Stimulated activated CD8-positive, alpha-beta memory T cell treated with anti-CD3 and anti-CD28 coated beads, Interleukin-4, amount 100 ng/mL, for 24 hours (primary cell): ENCODE measurements at places on chromosomes 5 and 9.

GRCh38 chr9:107760469-107761242, 271.1 kb upstream of the KLF4 start:
- no peak for DNase-seq

- DNase-seq = no peak
These were observed 36.0 kb upstream of the CREBRF start for GRCh38 chr5:173020154-173020581.

DNA sequence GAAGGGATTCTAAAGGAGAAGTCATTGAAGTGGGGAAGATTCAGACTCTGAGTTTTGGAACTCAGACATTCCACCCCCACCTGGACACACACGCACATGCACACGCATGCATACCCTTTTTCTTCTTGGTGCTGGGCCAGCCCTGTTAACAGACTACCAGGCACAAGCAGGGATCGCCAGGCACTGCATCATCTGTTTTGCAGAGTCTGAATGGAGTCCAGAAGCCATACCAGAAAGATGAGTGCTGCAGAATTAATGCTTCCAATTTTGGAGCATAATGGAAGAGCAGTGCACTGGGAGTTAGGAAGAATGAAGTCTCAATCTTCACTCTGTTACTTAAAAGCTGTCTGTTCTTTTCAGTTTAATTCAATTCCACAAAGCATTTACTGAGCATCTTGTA, 95.5 kb downstream of the PDE8B start:
- DNase-seq = no peak

DNA sequence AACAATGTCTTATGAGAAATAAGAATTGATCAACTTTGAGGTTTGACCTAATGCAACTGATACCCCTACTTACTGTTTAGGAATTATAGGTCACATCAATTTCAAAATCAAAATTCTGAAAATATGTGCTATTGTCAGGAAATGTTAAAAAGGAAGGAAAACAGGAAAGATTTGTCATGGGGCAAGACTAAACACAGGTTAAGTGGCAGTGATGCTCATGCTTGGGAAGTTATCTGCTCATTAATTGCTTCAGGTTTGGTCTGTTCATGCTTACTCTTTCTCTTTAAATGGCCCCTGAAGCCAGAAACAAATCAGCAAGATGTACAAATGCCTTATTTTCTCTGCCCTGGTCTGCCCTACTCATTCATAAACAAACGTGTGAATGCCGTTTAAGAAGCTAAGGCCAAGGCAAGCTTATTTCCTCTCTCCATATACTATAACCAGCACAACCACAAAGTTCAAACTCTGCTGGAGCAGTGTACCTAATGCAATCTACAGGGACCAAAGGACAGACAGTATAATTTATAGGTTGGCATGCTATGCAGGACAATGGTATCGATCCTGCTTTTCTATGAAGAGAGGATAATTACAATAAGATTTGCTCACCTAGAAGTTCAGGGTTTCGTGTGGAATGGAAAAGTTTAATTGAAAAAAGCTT, 177.2 kb downstream of the GNAQ start:
- no peak for DNase-seq

- no peak for DNase-seq
These were observed 278.0 kb upstream of the NUDT12 start for GRCh38 chr5:103840600-103840999.

GRCh38 chr9:81028504-81028903, 660.8 kb downstream of the TLE1 start:
- DNase-seq = no peak

DNA sequence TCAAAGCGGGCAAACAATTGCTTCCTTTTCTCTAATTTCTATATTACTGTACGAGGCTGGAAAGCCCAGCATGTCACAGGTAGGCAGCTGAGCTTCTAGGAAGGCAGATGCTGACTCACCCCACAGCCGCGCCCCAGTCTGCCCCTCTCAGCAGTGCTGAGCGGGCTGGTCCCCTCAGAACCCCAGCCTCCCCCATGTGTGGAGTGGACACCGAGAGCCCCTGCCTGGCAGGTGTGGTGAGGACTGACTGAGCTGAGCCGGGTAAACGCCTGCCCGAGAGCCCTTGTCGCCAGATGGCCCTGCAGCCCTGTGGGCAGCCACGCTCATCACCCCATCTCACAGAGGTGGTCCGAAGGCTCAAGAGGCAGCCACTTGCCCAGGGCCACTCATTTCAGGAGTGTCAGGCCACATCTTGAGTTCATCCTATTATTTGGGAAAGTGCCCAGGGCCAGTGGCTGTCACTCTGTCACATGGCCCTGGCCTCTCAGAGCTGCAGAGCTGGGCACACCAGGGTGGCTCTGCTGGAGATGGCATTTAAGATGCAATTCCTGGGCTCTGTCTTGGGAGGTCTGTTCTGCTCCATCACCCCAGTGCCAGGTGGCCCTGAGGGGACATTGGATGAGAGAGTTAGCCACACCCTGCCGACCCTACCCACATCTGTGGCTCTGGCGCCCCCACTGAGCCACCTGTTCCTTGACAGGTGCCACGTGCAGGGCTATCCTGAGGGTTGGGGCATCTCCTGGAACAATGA, 12.4 kb downstream of the CARD19 start:
- no peak for DNase-seq

DNA sequence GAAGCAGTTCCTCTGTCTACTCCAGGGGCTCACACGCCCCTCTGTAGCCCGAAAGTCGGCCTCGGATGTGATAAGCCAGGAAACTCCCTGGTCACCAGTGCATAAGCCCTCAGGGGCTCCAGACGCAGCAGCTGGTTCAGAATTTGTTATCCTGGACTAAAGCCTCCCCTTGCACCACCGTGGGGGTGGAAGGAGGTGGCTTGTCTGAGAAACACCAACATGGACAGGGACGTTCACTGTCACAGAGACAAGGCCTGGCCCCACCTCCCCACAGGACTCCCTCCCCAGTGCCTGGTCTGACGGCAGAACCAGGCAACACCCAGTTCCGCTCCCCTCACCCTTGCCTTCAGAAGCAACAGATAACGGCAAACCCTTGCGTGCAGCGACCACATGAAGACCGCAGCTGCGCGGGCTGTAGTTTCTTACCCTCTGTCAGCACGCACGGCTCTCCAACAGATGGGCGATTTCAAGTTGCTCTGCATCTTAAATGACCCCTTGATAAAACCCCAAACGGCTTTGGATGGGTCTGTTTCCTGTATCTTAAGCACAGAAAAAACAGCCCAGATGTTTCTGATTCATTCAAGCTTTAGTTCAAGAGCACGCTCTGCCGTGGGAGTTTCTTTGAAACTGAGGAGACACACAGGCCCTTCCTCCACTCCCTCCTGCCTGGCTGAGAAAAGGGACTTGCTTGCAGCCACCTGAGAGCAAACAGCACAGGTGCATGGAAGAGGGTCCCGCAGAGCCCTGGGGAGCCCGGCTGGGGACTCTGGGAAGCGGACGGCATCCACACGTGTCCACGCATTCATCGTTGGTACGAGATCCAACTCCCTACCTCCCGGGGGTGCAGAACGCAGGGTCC, 44.7 kb upstream of the NKD2 start:
- peak; percentile 36 for DNase-seq

GRCh38 chr9:133919253-133920115, 72.6 kb downstream of the VAV2 start:
- DNase-seq = no peak

DNA sequence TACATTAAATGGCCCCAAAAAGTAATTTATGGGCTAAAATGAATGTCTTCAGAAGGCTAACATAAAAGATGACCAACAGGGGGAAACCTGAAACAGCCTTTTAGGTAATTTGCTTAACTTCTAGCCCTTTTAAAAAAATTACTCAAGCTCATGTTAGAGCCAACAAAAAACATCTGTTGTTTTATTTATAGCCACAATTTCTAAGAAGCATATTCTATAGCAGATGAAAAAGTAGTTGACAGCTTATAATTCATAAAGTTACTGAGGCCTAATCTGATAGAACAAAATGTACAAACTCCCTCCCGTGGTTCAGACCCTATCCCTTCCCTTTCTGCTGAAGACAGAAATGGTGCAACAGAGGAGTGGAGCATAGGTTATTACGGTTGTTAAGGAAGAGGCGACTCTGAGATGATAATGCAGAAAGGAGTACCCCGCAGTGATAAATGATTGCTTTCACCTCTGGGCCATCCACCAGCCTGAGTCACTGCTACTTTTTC, 46.1 kb downstream of the PIK3R1 start:
- no peak for DNase-seq

GRCh38 chr5:89686081-89686765, 723.3 kb downstream of the CETN3 start:
- DNase-seq = no peak

DNA sequence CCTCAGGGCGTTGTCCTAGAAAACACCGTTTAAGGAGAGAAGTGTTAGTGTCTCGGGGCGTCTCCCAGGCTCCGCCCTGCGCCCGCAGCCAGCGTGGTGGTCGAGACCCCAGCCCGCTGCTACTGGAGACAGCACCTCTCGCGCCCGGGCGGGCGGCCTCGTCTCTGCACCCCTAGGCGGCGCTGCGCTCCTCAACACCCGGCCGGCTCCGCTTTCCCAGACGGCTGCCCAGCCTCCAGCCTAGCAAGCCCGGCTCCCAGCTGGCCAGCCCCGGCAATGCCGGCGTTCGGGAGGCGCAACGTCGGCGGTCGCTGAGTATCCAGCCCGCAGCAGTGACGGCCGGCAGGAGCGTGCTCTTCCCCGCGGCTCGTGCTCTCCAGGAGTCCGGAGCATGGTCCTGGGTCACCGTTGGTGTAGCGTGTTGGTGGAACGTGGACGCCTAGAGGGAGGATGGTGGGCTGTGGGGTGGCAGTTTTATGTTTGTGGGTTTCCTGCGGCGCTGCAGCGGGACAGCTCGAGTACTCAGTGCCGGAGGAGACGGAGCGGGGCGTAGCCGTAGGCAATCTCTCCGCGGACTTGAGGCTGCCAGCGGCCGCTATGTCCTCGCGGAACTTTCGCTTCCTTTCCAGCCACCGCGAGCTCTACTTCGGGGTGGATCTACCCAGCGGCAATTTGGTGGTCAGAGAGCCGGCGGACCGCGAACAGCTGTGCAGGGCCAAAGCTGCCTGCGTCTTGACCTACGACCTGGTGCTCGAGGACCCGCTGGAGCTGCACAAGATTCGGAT, 536 bp downstream of the PCDHAC1 start:
- peak; percentile 4 for DNase-seq

DNA sequence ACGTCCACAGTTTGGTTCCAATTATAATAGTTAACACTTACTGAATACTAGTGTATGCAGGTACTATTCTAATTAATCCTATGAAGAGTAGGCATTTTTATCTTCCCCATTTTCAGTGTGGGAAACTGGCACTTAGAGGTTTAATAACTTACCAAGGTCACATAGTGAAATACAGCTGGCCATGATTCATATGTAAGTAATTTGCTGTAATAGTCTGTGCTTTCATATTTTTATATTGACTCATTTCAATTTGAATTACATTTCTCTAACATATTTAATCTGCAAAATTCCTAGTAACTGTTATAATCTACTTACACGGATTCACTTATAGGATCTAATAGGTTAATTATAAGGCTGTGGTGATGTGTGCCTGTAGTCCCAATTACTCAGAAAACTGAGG, 19.4 kb downstream of the CCNH start:
- DNase-seq = no peak

DNA sequence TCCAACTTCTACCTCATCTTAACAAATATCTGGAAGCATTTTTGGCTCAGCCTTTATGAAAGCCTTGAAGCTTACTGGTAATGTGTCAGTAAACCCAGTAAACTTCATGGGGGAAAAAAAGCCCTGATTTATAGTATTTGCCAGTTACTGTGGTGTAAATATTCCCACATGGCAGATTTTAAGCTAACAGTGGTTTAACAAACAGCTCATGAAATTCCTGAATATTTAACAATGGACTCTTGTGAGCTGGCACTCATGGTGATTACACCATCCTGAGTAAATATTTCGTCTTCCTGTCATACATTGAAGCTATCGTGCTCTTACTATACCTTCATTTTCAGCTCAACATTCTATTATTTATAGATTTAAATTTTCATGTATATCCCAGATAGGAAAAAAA, 57.0 kb upstream of the ACOT12 start:
- no peak for DNase-seq

GRCh38 chr5:138956801-138957200, 81.7 kb upstream of the LRRTM2 start:
- DNase-seq = no peak

DNA sequence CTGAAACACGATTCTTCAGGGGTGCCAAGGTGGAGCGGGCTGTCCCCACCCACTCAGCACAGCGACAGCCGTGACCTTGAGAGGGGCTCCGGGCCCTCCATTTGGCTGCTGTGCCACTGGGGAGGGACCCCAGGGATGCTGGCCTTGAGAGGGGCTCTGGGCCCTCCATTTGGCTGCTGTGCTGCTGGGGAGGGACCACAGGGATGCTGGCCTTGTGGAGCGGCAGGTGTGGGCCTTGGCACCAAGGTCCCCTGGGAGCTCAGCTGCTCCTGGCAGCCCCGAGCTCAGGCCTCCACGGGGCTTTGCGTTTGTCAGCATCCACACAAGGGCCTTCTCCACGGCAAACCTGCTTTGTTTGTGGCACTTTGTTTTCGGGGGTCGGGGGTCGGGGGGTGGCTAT, 137.6 kb upstream of the LPCAT1 start:
- no peak for DNase-seq

DNA sequence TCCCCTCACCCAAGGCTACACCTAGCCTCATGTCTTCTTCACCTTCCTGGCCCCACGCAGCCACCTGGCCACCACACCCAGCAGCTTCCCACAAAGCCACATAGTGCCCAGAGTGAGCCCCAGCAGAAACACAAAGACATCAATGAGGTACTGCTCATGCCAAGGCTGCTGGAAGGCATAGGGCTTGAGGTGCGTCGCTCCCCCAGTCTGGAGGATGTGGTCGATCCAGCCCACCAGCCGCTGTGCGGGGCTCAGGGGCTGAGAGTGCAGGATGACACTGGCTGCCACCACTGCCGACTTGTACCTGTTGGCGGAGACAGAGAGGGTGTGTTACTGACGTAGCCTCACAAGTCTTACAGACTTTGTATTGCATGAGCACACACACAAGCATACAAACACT, 15.8 kb upstream of the CAPSL start:
- no peak for DNase-seq
